Hematopoietic multipotent progenitor cell treated with erythropoietin and hydrocortisone succinate and interleukin-3 and kit ligand, for 4 days (in vitro differentiated cells): ENCODE measurements at places on chromosomes 11 and 22.

- DNase-seq, result peak; percentile 19
Measured at GRCh38 chr11:34086554-34087283, 18.7 kb upstream of the NAT10 start.

- no peak for DNase-seq
Measured at GRCh38 chr11:109858152-109858551, 235.0 kb upstream of the ZC3H12C start.

- DNase-seq, result no peak
Measured at GRCh38 chr11:69403556-69404215, 77.8 kb upstream of the LINC01488 start.

DNA sequence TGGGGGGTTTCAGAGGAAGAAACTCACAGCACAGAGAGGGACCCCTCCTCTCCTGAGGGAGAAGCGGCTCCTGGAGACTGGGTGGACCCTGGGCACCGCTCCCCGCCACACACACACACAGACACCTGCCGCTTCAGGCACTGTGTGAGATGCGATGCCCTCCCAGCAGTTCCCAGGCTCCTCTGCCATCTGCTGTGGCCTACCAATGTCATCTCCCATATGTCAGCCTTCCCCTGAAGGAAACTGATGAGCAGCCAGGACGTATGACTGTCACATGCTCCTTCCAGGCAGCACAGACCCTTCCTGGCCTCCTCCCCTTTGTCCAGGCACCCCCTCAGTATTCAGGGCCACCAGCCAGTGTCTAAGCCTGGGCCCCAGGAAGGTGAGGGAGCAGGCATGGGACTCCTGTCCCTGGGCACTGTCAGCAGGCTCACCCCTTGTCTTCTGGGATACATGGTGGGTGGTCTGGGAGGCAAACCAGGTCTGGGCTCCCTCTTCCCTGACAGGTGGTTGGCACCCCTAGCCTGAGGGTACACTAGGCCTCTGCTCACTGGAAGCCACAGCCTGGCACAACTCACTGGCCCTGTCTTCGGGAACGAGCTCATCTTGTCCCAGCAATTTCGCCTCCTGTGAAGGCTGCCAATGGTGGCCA is 11.8 kb upstream of the BCR start:
- no peak for DNase-seq

GRCh38 chr11:126533560-126533959 is 178.1 kb downstream of the ST3GAL4 start:
- DNase-seq, result no peak

GRCh38 chr11:27287205-27287604 is 75.8 kb downstream of the CCDC34 start:
- DNase-seq, result no peak

DNA sequence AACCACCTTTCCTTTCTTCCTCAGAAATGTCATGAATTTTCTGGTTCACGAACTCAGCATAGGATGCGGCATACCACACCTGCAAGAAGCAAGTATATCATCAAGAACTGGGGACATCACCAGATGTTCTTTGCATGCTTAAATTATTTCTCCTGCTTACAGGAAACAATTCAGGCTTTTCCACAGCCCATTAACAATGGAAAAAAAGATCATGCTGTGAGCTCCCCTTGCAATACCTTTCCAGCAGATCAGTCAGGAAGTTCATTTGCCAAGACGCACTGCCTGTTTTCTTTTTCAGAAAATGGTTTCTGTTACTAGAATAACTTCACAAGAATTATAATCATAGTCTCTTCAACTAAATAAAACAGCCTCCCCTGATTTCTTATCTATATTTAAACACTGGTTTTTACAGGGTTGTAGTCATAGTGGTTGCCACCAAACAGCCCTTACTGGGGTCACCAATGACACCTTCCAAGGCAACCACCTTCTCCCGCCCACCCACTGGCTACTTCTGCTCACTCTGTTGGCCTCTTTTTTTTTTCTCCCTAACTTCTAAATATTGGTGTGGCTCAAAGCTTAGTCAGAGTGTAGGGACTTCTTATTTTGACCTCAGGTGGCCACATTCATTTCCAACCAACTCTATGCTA is 42.3 kb upstream of the NFRKB start:
- no peak for DNase-seq

- peak; percentile 16 for DNase-seq
Measured at GRCh38 chr11:80727315-80727714, 1286.5 kb upstream of the TENM4 start.
